ENCODE measurements at places on chromosomes 2 and 18.

DNA sequence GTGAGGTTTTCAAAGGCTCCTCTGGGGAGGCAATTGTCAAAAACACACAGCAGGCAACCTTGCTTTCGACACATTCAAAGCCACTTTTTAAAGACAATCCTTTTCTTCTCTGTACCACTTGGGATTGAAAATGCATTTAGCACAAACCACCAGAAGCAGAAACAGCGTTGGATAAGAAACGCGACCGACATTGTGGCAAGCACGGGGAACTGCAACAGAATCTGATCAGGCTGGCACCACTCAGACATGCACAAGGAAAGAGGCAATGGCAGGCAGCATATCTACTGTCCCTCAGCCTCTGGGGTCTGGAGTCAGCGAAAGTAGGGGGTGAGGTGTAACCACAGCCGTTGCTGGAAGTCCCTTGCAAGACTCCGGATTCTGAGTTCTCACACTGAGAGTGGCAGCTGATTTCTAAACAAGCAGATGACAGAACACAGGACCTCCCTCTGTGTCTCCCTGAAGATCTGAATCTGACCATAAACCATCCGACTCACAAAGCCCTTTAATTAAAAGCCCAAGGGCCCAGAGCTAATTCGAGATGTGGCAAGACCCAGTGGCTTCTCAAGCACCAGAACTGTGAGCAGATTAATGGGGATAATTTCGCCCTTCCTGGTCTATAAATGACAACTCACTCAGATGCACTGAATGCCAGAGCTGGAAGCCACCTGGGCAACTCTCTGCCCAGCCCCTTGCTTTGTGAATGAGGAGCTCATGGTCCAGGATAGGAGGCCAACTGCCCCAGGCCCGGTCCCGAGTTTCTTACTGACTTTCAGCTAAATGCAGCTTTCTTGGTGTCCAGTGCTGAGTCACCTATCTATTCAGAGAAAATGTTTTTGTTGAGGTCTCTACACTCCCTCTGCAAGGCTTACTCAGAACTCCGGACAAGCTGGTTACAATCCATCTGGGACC is 29.6 kb downstream of the CYRIA start:
- DNase-seq, result no peak

DNA sequence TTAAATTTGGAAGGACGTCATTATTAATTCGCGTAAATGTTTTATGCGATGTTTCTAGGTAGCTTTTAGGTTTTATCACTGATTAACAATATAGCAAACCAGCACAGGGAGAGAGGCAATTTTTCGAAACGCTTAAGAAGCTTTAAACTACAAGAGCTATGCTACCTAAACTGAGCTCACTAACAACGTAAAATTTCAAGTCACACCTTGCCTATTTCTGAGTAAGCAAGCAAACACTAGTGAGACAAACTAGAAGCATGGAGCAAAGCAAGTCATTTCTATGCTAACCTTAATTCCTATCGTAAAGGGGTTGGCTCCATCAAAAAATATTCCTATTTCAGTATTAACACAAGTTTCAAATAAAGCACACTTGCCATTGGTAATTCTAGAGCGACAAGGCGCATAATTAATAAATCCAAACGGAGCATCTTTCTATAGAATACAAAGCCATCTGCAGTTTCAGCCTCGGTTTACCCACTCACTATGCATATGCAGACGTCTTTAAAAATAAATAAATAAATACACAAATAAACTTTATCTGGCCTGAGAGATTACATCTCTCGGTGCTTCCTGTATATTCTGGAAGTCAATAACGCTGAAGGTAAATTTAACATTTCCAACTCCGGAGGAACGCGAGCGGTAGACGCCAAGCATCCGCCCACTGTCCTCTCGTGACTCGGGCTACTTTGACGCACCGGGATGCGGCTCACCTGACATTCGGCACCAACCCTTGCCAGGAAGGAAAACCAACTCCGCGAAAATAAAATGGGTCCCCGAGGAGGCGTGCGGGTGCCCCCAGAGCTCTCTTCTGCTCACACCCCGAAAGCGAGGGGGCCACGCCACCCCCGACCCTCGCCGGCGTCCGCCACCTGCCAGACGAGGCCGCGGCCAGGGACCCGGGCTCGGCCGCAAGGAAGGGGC is 947 bp downstream of the ITSN2 start:
- DNase-seq, result peak; percentile 78

- DNase-seq, result no peak
Measured at GRCh38 chr2:119691651-119692245, 12.7 kb downstream of the TMEM177 start.

- no peak for DNase-seq
Measured at GRCh38 chr2:19797871-19798270, 103.9 kb downstream of the TTC32 start.

DNA sequence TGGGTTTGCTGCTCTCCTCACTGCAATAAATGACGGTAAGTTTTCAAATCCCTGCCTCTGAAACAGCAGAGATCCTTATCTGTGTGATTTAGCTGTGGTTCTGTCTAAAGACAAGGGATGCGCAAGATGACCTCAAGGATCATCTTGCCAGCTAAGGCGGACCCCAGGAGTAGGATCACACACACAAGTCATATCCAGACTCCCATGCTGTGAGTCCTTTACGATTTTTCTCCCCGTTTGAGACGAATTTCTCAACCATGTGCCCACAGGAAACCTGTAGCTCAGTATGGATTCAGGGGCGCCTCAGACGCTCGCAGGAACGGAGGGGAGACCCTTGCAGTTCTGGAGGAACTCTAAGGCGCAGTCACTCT is 11.1 kb upstream of the DCTN1 start:
- no peak for DNase-seq

DNA sequence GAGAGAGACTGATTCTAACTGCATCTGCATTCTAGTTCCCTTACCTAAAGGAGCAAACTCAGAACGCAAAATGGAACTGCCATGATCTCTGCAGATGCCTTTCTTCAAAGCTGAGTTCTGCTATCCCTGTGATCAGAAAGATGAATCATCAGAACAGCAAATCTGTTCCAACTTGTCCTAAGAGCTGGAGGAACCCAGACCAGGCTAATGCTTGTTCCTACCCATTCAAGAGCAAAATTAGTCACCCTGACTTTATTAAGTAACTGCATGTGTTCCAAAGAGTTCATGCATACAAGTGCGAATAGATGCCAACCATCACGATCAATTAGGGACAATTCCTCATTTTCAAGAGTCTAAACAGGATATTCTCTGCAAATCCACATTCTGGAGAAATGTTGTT is 46.5 kb downstream of the MBP start:
- DNase-seq, result no peak

DNA sequence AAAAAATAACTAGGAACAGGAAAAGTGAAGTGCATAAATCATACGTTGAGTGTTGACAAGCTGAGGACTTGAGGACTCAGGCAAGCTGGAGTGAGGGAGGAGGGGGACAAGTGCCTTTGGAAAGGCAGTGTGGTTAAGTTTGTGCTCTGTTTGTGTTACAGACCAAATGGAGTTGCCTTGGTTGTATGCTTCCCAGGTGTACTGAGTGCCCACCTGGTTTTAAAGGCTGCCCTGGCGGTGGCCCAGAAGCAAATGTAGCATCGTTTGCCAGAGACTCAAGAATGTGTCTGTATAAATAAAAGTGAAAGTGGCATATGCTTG is 240.9 kb downstream of the PRKCE start:
- no peak for DNase-seq

DNA sequence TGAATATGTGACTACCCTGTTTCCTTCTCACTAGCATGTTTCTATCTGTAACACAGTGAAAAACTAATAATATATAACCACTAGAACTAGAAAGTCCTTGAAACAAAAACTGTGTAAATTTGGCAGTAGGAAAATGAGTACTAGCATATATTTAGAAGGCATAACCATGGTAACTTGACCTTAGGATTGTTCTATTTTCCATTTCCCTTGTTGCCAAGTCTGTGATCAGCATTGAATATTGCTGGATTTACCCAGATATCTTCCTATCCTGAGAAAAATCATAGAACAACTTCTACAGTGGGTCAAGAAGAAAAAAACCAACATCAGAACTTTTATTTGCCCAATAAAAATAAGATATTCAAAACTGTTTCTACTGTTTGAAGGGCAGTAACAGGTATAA is 563.9 kb upstream of the NRXN1 start:
- DNase-seq, result no peak

- DNase-seq, result no peak
Measured at GRCh38 chr18:56715121-56715520, 64.0 kb downstream of the WDR7 start.

GRCh38 chr2:28399956-28400355 is 7.3 kb downstream of the FOSL2 start:
- DNase-seq, result no peak

DNA sequence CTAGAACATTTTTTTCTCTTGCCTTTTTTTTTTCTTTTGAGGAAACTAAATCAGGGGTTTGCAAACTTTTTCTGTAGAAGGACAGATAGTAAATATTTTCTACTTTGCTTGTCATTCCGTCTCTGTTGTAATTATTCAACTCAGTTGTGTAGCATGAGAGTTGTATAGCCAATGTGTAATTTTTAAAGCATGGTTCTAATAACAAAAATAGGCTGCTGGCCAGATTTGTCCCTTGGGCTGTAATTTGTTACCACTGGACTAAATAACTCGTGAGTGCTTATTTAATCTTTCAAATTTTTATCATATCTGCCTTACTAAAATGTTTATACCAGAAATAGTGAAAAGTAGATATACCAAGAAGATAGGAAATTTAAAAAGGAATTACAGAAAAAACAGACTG is 43.0 kb downstream of the CCDC148 start:
- DNase-seq, result no peak

- no peak for DNase-seq
Measured at GRCh38 chr18:3148930-3149535, 70.7 kb downstream of the MYOM1 start.

GRCh38 chr18:65049586-65049985 is 701.2 kb upstream of the CDH7 start:
- no peak for DNase-seq

- peak; percentile 30 for DNase-seq
Measured at GRCh38 chr2:177289824-177290628, 25.5 kb upstream of the NFE2L2 start.

- DNase-seq, result no peak
Measured at GRCh38 chr2:150824118-150824517, 336.7 kb upstream of the RND3 start.

DNA sequence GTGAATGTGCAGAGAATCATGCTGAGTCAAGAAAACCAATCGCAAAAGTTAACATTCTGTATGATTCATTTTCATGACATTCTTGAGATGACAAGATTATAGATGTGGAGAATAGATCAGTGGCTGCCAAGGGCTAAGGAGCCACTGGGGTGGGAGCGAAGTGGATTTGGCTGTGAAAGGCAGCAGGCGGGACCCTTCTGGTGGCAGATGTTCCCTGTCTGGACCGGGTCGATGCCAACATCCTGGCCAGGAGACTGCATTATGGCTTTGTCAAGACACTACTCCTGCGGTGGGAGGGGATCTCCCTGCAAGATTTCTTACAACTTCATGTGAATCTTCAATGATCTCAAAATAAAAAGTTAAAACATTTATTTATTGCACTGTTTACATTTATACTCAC is 427.9 kb downstream of the GALR1 start:
- no peak for DNase-seq

DNA sequence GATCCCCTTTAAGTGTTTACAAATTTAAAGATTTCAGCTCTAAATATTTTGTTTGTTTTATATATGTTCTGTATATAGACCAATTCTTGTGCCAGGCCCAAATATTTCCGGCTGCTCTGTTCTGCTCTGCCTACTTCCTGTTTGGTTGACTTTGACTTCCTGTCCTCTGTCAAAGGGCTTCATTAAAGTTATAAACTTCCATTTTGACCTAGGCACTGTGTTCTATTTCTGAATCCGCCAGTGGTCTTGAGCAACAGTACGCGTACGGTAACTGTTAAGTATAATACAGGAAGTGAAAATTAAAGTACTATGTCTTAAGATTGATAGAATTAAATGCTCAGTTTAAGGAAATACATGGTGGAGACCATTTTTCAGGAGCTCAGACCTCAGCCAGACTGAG is 13.5 kb upstream of the REL start:
- peak; percentile 48 for DNase-seq

DNA sequence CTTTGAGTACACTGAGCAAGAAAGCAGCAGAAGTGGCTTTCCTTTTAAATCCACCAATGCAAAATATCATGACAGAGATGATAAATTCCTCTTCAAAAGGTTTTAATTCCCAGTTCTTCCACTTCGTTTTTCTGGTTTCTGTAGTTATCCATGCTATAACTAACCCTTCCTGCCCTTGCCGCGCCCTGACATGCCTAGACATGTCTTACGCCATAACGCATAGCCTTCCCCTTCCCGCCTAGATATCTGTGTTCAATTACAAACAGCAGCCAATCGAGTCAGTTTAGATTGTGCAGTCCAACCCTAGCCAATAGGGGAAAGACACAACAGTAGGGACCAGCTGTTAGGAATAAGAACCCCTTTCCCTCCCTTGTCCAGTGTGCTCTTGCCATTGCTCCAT is 16.1 kb downstream of the PRPF40A start:
- no peak for DNase-seq

- no peak for DNase-seq
Measured at GRCh38 chr2:55431982-55432627, 12.4 kb upstream of the CCDC88A start.

GRCh38 chr18:3653851-3654441 is 204.0 kb downstream of the TGIF1 start:
- DNase-seq, result no peak

- DNase-seq, result no peak
Measured at GRCh38 chr2:60794271-60794863, 38.3 kb downstream of the PAPOLG start.

GRCh38 chr2:73134471-73134870 is 21.7 kb upstream of the RAB11FIP5 start:
- no peak for DNase-seq

GRCh38 chr2:100142393-100142792 is at the start of gene AFF3:
TSS of gene AFF3 (minus strand) at chr2:100142590. CDS start at chr2:100104454, 38,136 bp downstream.
- peak; percentile 79 for DNase-seq

DNA sequence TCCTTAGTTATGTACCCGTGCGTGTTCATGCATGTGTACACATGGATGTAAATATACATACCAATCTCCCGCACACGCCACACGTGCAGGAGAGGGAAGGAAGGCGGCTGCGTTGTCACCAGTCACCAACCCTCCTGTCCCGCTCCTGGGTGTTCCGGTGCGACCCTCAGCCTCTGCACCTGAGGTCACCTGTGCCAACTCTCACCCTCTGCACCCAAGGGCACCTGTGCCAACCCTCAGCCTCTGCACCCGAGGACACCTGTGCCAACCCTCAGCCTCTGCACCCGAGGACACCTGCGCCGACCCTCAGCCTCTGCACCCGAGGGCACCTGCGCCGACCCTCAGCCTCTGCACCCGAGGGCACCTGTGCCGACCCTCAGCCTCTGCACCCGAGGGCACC is 192.8 kb upstream of the SALL3 start:
- no peak for DNase-seq

- no peak for DNase-seq
Measured at GRCh38 chr2:200349868-200350267, 43.4 kb downstream of the SPATS2L start.

DNA sequence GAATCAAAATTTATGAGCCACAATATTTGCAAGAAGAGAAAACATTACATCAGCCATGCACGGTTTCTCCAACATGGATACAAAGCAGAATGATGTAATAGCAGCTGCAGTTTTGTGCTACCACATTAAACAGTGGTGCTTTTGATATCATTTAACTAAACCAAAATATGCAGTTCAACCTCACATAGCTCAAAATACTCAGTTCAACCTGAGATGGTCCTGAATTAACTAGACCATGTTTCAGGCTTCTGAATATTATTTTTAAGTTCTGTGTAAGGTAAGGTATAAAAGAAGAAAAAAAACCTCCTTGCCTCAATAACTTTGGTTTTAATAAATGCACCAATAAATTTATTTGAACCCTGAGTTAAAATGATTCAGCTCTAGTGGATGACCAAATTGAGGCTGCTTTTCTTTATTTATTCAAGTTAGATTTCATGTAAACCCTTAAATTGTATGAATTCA is 18.8 kb upstream of the TSPYL6 start:
- DNase-seq, result no peak

Data from activated CD4-positive, alpha-beta T cell treated with anti-CD3 and anti-CD28 coated beads for 36 hours (primary cell).